ENCODE measurements at places on chromosomes 2 and 18.

- DNase-seq, result no peak
These were observed 123.7 kb downstream of the GALNT14 start for GRCh38 chr2:31014516-31014915.

GRCh38 chr2:175234650-175235049 is 53.1 kb upstream of the ATP5MC3 start:
- DNase-seq, result no peak

GRCh38 chr2:181576431-181576830 is 80.5 kb downstream of the CERKL start:
- no peak for DNase-seq

DNA sequence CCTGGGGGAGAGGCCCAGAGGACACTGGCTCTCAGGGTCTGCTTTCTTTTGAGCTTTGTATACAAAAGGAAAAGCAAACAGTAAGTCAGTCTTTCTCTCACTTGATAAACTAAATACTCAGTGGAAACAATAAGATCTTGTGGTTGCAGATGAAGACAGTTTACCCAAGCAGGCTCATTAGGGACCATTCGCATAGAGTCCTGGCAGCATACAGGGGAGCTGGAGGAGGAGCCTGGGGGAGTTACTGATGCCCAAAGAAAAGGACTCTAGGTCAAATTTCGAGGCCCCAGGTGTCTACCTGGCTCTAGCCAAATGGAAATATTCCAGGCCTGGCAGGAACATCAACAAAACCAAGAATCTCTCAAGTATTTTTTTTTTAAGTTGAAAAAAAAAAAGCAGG is 225.3 kb downstream of the CNTNAP5 start:
- DNase-seq, result no peak

- no peak for DNase-seq
These were observed 132.7 kb downstream of the SCG2 start for GRCh38 chr2:223469270-223470046.

DNA sequence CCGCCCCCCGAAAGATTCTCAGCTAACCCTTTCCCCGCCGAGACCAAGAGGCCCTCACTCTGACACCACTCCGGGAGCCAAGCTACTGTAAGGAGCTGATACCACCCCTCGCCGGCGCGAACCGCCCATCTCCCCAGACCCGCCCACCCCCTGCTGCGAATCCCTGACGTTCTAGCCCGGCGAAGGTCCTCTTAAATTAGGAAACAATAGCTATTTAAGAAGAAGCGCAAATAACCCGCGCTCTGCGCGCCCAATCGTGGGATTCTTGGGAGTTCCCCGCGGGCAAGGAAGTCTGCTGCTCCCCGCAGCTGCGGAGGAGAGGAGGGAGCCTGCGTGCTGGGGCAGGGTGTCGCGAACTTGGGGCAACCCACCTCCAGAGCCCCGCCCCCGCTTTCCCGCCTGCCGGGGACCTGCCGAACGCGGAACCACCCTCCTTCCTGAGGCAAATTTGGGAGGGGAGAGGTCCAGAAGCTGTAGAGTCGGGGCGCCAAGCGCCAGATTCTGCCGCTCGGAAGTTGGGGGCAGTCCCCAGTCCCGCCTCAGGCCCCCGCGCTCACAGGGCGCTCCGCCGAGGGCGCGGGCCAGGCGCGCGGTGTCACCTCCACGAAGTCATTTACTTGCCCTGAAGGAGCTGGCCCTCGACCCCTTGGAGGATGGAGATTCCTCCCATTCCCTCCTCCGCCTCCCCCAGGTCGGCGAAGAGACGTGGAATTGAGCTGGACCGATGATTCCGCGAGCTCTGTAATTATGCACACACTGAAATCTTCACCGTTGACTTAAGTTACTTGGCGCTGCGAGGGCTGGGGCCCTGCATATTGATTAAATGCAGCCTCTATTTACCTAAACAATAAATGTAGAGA is 8.4 kb upstream of the SP9 start:
- DNase-seq, result no peak

DNA sequence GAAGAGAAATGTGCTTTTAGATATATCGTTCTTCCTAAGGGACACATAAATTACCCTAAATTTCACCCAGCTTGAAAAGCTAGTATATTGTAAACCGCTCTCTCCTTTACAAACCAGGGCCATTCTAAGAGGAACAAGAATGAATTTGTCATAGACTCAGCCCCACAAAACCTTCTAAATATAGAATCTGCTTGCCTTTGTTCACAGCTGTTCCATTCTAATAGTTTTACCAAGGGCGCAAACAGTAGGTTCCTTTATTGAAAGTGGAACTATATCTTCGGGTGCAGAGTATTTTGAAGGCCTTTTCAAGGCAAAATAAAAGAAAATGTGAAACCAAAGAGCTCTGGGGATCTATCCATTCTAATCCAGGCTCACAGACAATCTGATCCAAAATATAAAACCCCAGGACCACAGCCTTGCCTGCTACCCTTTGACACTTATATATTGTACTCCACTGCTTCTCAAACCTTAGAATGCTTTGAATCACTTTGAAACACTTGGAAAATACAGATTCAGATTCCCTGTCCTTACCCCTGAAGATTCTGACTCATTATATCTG is 316.8 kb downstream of the PAX3 start:
- DNase-seq, result no peak

DNA sequence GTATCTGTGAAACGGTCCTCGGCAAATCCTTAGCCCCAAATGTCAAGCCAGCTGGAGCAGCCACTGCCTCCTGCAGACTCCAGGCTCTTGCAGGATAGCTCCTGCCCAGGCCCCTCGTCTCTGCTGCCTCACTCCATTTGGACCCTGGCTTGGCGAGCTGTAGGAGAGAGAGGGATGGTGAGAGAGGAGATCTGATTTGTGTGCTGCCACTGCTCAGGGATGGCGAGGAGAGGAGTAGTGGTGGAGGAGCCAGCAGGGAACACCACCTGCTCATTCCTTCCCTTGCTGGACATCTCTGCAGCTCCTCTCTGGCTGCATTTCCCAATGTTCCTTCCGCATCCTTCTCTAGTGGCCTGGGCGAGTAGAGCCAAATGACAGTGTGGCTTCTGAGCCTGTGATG is 109.1 kb upstream of the NCK2 start:
- DNase-seq, result no peak

DNA sequence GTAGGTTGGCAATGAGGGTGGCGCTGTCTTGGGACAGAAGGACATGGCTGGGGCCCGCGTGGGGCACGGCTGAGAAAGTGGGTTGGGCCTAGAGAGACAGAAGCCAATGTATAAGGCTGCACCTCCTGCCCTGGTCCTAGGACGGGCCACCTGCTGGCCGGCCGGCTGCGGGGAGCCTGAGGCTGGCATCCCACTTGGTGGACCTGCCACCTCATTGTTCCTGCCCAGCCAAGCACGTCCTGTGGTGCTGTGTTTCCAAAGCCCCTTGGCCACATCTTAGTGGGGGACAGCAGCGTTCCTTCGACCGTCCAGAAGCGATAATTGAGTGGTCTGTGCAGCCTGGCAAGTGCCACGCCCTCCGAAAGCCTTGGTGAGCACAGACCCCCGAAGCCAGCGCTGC is 223.9 kb downstream of the LDLRAD4 start:
- no peak for DNase-seq

DNA sequence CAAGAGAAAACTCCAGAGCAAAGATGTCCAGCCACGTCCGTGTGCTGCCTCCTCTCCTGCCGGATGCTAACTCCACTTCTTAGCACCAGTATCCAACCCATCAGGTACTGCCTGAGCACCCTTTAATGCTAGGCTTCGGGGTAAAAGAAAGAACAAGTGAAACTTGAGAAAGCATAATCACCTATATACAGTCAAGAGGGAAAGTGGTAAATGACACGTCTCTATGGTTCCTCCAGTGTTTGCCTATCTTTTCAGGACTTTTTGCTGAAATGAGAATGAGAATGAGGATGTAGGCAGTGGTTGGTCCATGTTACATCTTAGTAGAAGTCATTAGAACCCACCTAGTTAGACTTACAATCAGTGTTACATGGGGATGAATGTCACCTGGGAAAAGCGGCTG is 47.9 kb downstream of the EPHA4 start:
- no peak for DNase-seq

GRCh38 chr2:34408100-34408499 is 809.0 kb upstream of the FAM98A start:
- DNase-seq, result no peak

GRCh38 chr18:25817546-25818237 is 272.7 kb downstream of the SS18 start:
- DNase-seq, result no peak

DNA sequence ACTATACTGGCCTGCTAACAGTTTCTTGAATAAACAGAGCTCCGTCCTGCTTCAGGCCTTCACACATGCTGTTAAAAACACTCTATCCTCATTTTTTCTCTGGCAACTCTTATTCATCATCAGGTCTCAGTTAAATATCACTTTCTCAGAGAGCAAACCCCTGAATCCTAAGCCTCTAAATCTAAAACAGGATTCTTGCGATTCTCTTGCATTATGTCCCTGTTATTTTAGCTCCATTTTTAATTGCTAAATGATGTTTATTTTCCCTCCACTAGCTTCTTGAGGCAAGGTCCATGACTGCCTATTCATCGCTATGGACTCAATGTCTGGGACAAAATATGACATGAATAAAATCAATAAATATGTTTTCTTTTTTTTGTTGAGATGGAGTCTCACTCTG is 190.7 kb upstream of the SMAD7 start:
- DNase-seq, result no peak

GRCh38 chr2:64697297-64698176 is 43.8 kb upstream of the SERTAD2 start:
- DNase-seq, result no peak

DNA sequence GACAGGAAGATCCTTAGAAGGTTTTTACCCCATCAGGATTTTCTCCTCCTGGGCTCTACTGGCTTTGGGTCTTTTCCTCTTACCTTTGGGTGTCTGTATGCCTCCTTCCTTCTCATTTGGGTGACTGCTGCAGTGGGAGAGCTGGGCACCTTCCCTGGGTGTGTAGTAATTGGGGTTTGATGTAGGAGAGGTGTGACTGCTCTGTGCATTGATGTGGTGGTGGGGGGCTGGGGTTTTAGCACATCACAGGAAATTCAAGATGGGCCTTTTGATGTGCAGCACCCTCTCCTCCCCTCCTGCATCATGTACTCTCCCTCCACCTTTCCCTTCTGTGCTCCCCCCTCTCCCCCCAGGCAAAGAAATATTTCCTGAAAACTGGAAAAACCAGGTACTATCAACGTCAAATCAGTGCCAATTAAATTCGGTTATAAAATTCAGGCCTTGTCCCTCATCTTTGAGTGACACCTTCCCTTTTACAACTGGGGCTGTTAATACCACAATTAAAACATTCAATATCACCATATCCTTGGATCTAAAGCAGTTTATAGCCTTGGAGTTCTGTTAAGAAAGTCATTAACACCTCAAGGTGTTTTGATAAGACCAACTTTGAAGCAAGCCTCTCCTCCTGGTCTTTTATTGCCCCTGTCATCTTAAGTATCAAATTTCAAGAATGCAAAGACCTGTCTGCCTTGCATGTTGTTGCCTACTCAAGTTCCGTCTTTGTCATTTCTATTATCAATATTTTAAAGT is 23.3 kb downstream of the EDAR start:
- DNase-seq, result no peak

GRCh38 chr2:117536139-117536538 is 278.4 kb upstream of the DDX18 start:
- DNase-seq, result no peak

DNA sequence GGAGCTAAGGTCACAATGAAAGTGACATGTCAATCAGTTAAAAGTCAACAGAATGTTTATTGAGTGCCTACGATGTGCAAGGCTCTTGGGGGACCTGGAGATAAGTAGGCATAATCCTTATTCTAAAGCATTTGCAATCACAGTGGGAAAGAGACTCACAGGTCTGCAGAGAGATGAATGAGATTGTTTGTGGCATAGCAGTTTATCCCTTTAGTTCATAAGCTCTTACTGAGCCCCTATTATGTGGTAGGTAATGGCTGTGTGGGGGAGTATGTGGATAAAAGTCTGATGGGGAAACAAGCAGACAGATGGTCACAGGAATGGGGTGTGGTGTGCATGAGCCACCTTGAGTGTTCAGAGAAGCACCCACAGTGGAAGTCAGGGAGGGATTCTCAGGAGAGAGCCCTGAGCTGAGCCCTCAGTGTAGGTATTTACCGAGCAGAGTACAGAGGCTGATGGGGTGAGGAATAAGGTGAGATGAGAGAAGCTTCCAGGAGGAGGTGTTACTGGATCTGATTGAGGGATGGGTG is 48.1 kb downstream of the EMILIN2 start:
- DNase-seq, result no peak

DNA sequence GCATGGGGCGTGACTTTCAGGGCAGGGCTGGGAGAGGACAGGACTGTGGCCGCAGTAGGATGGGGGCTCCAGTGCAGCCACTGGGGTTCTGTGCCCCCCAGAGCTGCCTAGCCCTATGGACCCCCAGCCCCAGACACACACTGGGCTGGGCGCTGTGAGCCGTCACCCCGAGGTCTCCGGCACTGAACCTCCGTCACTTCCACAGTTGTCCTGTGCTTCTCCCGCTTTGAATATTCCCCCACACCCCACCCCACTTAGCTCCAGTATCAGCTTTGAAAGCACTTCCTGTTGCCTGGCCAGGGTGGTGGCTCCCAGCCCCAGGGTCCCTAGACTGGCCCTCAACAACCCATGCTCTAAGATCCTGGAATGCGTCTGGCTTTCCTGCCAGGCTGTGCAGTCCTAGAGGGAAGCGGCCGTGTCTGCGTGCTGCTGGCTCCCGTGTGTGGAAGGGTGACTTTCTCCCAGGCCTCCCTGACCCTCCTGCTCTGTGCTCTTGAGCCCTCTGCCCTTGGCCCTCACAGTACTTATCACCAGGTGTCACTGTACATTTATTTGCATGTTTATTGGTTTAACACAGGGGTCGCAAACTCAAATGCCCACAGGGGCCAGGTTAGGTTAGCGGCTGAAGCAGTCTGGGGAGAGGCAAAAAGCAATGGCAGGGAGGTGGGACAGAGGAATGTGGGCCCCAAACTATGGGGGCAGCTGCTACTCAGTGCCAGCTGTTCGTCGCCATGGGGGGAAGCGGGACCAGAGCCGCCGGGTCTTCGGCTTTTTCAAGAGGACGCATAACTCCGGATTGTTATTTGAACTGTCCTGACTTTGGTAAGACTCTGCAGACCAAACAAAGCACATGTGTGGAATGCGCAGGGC is 9.9 kb downstream of the OBSL1 start:
- DNase-seq, result no peak

DNA sequence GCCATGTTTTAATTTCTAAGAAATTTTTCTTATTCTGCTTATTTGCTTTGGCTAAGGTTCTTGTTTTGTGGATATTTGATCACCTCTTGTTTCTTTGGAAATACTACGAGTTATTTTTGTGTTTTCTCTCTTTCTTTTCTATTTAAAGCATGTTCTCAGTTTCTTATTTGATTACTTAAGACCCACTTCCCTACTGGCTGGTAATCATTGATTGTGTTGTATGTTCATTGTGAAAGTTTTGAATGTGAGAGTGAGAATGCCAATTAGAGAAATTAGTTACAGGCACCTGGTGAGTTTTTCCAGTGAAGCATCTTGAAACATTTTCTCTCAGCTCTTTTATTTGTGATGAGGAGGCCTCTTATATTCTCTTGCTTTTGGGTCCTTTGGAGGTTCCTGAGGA is 226.7 kb upstream of the MC4R start:
- DNase-seq, result no peak

Data from stimulated activated CD4-positive, alpha-beta T cell treated with anti-CD3 and anti-CD28 coated beads, Interleukin-4, amount 100 ng/mL, for 48 hours (primary cell).